ENCODE measurements at places on chromosomes 4 and X.

DNA sequence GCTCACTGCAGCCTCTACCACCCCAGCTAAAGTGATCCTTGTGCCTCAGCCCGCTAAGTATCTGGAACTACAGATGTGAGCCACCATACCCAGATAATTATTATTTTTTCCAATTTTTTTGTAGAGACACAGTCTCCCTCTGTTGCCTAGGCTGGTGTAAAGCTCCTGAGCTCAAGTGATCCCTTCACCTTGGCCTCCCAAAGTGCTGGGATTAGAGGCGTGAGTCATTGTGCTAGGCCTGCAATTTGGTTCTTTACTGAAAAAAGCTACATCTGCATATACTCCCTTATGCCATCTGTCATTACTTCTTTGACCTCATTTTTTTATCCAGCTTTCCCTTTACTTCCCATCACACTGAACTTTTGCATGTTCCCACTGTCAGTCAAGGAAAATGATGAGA lies 2012.4 kb upstream of the IGFBP7 start:
- DNase-seq = no peak

GRCh38 chrX:120365320-120365719 lies 3.4 kb downstream of the ATP1B4 start:
- no peak for DNase-seq

DNA sequence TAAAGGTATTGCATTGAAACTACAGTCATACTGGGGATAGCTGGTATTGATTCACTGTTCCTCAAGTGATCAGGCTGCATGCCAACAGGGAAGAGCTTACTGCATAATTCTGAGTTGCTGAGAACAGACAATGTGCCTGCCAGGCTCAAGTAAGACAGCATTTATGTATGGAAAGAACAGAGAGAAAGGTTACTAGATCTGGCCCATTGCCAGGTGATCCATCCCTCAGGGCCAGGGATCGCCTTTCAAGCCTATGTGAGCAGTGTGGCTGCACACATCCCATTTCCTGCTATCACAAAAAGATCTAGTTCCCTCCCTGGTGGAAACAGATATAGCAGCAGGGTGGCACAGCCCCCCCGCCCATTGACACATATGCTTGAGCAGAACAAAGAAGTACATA lies 254.0 kb downstream of the TMA16 start:
- DNase-seq = no peak

- no peak for DNase-seq
These were observed 527.9 kb downstream of the SPRY1 start for GRCh38 chr4:123924536-123924935.

DNA sequence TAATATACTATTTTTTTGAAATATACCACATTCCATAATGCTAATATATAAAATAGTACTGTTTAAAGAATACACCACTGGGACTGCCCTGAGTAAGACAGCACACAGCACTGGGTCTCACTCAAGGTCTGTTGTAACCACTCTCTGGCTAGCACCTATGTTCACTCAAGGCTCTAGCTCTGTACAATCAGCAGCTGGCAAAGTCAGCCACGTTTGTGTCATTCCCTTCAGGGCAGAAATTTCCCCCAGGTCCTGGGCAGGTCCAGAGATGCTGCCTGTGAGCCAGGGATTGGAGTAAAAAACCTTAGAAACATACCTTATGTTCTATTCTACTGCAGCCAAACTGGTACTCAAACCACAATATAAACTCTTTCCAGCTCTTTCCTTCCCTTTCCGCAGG lies 1160.2 kb upstream of the ADGRL3 start:
- DNase-seq = no peak

GRCh38 chr4:3296651-3297050 lies 3.8 kb downstream of the RGS12 start:
- no peak for DNase-seq

GRCh38 chr4:143351149-143351691 lies 14.5 kb downstream of the GAB1 start:
- DNase-seq = no peak

DNA sequence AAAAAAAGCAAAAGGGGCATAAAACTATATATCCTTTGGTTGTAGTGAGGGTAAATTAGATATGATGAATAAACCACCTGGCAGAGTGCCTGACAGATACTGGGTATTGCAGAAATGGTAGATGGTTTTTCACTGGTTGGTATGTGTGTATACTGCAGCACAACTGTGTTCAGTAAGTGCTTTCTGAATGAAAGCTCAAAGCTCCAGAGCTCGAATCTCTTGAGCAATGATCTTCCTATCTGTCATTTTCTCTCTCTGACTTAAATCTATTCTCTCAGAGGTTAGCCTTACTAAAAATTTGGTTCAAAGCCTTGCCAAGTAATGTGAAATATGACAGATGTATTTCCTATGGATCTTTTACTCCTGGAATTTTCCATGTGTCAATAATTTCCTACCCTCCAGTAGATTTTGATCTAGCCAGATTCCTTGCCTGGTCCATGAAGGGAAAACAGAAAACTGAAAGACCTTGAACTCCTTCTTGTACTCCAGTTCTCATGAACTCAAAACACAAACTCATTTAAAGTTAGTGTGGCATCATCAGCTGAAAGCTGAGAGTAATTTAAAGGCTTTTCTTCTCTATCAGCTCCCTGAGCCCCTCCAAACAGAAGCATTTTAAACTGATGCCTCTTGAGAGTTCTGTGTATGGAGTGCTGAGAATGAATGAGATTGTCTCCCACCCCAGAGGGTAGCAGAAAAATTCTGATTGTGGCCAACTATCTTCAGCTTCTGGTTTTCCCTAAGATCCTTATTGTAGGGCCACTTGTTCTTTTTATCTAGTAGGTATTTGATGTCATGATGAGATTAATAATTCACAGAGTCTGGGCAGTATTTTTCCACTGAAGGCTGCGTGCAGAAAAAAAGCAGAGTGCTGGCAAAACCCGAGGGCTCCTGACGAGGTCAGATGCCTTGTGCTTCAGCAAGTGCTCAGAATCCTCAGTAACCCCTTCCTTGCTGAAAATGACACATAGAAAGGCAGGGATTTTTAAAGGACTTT lies 363.4 kb upstream of the BOD1L1 start:
- DNase-seq = no peak

DNA sequence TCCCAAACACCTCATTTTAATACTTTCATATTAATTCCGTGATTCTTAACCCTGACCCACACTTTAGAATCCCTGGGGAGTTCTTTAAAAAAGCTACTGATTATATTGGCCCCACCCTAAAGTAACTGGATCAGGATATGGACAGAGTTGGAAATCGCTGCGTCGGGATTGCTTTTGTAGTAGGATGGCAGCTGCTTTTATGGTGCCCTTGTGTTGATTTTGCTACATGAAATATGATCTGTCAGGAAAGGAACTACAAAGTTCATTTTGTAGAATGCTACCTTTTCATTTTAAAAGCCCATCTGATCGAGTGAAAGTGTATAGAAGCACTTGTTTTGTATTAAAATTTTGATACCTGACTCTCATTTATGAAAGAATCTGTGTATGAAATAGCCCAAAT lies 43.6 kb downstream of the TMEM131L start:
- DNase-seq = no peak

DNA sequence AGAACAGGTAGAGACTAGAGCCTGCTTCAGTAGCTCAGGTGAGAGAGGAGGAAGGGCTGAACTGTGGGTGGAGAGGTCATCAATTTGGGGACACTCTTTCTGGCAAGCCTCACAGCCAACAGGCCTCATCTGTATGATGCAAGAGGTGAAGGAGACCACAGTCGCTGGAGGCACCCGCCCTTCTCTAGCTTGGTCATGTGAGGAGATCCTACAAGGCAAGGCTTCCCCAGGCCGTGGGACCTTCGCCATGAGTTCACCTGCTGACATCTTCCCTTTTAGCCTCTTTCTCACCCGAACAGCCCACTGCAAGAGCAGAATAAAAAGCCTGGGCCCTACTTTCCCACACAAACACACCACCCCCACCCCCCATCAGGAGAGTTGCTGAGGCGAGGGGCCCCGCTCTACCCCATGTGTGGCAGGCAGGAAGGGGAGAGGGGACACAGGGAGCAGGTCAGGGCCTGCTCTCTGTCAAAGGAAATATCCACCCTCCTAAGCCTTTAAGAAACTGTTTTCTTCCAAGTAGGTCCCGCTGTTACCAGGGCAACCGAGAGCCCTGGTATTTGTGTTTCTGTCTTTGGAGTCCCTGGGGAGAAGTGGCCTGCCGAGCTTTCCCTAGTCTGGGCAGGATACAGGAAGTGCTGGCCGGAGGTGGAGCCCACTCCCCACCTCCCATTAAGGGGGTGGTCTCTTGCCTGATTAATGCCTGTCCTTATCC lies 8.1 kb downstream of the RTL5 start:
- DNase-seq = no peak

DNA sequence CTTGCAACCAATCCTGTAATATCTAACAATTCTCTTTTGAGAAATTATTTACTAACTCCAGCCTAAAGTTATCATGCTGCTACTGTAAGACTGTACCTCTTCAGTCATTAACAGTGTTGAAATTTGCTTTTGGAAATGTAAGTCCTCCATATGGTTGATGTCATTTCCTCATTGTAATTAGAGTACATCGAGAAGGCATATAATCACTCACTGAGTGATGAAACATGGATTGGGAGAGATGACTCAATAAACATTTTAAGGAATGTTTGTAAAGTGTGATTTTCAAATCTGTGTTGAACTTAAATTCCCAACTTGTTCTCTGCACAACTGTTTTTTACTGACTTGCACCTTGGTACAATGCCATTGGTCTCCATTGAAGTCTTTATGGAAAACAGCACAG lies 61.2 kb downstream of the HMGB2 start:
- DNase-seq = no peak

DNA sequence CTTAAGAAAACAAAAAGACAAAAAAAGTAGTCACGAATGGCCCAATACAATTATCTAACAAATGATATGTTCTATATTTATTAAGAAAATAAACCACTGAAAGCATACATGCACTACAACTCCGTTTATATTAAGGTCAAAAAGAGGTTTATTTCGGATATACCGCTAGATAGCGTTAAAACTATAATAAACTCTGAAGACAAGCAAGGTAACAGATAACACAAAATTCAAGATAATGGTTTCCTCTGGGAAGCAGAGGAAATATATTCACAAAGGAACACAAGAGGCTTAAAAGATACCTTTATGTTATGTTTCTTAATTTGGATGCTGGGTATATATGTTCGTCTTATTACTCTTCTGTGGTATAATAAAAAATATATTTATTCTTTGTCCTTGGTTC lies 4.7 kb upstream of the FAM200B start:
- DNase-seq = no peak

GRCh38 chrX:43450355-43450754 lies 205.7 kb upstream of the MAOA start:
- no peak for DNase-seq

GRCh38 chr4:103591841-103592240 lies 127.9 kb downstream of the TACR3 start:
- no peak for DNase-seq

GRCh38 chr4:17713779-17714178 lies 67.6 kb downstream of the FAM184B start:
- no peak for DNase-seq

- no peak for DNase-seq
These were observed 29.4 kb upstream of the TTC29 start for GRCh38 chr4:146975036-146975435.

GRCh38 chrX:7889680-7890079 lies 37.5 kb downstream of the PNPLA4 start:
- DNase-seq = no peak

DNA sequence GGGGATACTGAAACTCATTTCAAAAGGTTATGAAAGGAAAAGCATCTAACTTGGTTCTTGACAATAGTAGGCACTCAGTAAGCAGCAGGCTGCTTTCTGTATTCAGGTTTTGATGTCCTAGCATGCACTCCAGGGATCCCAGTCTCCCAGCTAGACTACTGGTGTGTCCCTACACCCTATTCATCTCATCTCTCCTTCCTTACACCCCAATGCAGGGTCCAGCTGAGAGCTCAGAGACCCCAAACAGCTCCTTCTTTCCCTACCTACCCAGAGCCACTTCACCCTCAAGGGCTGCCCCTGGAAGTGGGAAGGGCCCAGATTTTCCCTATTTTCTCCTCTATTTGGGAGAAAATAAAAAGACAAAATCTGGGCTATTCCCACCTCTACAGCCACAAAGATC lies 1.6 kb upstream of the EFNB1 start:
- no peak for DNase-seq

DNA sequence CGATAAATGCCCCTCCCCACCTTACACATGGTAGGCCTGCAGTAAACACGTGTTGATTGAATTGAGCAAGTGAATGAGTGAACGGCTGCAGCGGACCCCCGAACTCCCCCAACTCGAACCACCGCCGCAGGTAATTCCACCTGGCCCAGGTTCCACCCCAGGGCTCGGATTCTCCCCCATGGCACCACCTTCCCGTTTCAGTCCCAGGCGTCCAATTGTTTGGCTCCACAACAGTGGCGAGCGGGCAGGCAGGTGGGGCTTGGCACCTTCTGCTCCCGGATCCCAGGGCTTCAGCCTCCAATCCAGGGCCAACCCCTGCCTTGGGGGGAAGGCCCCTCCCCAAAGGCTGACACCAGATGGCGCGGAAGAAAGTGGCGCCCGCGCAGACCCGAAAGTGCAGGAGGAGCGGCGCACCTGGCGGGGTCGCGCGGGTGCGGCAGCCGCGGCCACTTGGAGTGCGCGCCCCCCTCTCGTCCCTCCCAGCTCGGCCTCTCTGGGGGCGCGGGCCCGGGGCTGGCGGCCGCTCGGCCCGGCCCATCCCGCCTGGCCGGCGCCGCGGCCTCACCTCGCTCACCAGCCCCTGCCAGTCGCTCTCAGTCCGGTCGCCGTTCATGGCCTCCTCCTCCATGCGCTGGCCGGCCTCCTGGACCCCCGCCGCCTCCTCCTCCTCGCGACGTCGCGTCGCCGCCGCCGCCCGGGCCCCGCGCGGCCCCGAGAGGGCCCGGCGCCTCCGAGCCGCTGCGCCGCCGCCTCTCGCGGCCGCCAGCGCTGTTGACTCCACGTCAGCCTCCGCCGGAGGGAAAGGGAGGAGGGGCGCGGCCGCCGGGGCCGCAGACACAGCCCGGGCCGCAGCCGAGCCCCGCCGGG lies at the start of gene CCDC149:
CCDC149 (minus strand) TSS at position 791 of the 867 bp plus-strand sequence; CDS start at position 613, 178 bp downstream.
- DNase-seq = peak; percentile 55

GRCh38 chr4:38673130-38673978 lies 9.4 kb downstream of the KLF3 start:
- DNase-seq = no peak

- no peak for DNase-seq
These were observed 25.2 kb downstream of the LAS1L start for GRCh38 chrX:65509400-65509799.

- DNase-seq = no peak
These were observed 599.6 kb upstream of the HS3ST1 start for GRCh38 chr4:12028258-12028657.

- no peak for DNase-seq
These were observed 432 bp downstream of the TMEM175 start for GRCh38 chr4:932713-933070.

- DNase-seq = no peak
These were observed 40.8 kb downstream of the HTRA3 start for GRCh38 chr4:8310306-8310705.

GRCh38 chr4:16082426-16083240 lies 1.2 kb downstream of the PROM1 start:
- no peak for DNase-seq

Measured in C1 segment of cervical spinal cord (tissue), 14 donors.